ENCODE measurements at places on chromosomes 5 and 9.

DNA sequence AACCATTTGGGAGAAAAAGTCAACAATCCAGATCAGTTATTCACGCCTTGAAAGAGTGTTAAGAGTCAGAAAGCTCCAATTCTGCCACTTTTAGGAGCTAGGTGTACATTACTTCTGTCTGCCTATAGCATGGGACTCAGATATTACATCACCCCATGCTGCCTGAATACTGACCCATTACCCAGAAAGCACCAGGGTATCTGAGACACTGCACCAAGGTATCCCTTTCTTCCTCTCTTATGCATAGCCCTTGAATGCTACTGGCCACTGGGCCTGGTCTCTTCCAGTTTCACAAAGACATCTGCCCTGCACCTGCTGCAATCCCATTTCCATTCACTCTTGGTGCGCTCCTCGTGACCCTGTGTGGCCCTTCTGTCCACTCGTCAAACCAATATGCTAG, 2.6 kb downstream of the STRBP start:
- DNase-seq, result no peak

- no peak for DNase-seq
Measured at GRCh38 chr5:115068239-115069086, 101.2 kb downstream of the TRIM36 start.

GRCh38 chr9:93962561-93963440, 7.6 kb upstream of the BARX1 start:
- DNase-seq, result peak; percentile 93

DNA sequence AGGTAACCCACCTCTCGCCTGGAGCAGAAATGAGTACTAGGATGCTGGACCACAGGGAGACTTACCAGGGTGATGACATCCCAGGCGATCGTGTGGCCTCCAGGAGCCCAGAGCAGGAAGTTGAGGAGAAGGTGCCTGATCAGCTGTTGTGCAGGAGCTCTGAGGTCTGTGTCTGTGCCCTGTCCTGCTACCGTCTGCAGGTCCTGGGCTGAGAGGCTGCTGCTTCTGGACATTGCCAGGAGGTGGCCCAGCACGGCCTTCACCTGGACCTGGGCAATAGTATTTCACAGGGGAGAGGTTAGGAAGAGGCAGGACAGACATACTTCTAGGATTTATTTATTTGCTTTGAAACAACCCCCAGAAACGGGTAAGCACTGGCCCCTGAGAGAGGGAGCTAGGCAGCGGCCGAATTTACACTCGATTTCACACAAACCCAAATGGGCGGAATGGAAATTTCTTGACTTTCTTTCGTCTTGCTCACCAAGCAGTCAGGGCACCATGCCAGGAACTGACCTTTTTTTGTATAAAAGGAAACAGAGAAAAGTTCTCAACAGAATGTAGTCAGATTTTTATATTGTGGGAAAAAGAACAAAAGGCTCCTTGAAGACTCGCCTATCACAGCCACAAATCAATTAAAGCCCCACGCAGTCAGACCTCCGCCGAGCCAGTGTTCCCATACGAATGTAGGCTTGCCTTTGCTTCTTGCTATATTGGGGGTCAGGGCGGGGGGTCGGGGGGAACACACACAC, 210.3 kb downstream of the FANCC start:
- DNase-seq, result no peak

DNA sequence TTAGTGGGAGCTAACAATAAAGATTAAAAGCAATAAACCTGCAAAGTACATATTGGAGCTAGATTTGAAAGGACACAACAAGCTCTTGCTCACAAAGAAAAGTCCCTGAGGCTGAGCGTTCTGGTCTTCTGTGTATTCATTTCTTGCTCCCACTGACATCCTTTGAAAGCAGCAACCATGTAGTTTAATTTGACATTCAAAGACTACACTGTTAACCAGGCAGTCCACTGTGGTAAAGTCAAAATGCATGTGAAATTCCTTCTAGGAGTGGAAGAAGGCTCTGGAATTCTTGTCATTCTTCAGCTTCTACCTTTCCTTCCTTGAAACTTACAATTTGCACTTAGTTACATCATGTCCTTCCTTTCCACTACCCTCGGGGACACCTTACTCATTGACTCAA, 480.7 kb downstream of the CSNK1G3 start:
- DNase-seq, result no peak

DNA sequence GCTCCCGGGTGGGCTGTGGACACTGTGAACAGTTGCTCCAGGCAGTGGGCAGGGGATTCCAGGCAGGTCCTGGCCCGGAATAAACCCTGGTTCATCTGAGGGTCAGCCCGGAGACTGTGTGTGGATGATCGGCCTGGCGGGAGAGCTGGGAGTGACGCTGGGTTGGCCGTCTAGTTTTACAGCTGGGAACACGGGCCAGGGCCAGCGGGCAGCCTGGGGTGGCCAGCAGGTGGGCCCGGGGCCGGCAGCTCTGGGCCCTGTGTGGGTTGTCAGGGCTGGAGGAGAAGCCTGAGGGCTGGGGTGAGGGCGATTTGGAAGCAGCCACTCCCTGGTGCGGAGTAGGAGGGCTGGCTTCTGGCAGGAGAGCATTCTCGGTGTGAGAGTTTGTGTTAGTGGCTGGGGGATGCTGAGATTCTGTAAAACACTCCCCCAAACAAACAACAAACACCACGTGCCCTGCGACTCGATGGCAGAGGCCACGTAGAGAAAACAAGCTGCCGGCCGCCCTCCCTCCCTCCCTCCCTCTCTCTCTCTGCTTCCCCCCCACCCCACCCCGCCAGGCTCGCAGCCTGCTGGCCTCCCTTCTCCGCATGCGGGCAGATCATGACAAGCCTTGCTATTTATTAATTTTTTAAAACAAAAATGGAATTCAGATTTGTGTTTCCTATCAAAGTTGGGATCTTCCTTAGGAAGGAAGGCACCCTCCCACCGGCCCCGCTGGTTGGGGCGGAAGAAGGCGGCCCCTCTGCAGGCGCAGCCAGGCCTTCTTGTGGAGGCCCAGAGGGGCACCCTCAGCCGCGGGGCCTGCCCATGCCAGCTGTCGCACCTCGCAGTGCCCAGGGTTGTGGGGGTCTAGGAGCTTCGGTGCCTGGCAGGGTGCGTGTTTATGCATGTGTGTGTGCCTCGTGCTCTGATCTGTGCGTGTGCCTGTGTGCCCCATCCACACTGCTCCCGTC, 49.5 kb downstream of the RXRA start:
- peak; percentile 37 for DNase-seq

DNA sequence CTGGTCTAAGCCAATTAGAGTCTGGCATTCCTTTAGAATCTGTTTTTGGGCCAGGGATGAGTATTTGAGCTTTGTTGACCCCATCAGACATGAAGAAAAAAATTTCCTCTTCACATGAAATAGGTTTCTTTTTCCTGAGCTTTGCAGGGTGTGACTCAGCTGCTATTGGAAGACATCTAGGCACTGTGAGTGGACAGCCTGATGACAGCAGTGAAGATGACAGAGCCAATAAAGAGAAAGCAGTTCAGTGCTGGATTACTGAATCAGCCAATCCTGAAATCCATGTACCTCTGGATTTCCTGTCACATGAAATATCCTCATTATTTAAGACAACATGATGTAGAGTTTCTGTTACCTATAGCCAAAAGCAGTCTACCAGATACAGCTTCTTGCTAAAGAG, 51.3 kb upstream of the GRIA1 start:
- no peak for DNase-seq

GRCh38 chr9:2781336-2781735, 62.6 kb downstream of the PUM3 start:
- no peak for DNase-seq

DNA sequence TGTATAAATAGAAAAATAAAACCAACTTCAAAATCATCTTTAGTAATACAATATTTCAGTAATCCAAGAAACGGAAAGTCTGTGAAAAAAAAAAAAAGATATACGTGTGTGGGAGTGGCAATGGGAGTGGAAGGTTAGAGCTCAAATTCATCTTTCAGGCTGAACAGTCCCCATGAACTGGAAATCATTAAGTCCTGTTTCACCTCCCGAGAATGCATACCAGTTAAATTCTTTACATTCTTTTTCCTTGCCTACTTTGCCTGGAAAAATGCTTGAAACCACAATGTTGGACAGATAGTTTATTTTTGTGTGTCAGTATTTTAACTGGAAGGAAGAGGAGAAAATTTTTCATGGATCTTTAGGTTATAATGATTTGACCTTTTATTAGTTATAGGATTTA, 166.8 kb downstream of the MUSK start:
- no peak for DNase-seq

DNA sequence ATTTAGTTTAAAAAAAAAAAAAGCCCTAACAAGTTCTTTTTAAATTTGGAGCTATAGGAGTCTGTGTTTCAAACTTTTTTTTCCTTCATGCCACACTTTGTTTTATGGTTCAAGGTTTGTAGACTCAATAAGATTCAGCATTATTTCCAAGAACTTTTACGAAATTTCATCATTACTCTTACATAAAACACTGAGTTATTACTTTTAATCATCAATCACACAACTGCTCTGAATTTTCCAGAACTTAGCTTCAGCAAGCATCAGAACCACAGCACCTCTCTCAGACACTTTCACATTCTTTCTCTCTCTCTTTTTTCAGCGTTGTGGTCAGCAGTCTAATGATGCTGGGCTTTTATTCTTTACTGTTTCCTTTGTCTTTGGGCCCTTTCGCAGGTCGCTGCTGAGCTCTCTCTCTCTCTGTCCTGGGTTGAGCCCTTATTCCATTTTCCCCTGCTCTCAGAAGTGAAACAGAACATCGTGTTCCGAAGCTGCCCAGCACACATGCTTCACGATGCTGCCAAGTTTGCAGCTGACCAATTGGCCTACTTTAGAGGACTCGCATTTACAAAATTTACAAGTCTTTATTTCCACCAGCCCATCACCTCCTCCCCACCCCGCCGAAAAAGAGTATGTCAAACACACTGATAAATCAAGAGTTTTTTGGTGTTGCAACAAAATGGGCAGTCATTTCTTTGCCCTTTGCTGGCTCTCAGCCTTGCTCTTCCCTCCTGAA, 44.6 kb upstream of the PIK3R1 start:
- no peak for DNase-seq

DNA sequence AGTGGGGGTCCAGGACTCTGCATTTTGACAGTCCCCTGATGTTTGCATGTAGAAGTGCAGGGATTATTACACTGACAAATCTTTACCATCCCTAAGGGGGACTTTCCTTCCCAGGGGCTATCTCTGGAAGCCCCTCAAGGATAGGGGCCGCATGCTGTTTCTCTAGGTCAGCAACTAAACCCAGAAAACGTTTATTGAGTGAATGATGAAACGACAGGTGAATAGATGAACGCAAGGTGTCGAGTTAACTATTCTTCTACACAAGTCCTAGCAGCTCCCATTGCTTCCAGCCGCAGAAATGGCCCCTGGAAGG, 281 bp upstream of the HSD17B4 start:
- no peak for DNase-seq

- no peak for DNase-seq
Measured at GRCh38 chr9:16708656-16709435, 161.6 kb downstream of the BNC2 start.

- no peak for DNase-seq
Measured at GRCh38 chr5:5315068-5315980, 107.2 kb upstream of the ICE1 start.

- DNase-seq, result no peak
Measured at GRCh38 chr9:121797081-121797480, 145.6 kb downstream of the DAB2IP start.
